ENCODE measurements at places on chromosomes 4 and X.

GRCh38 chr4:139633661-139634060, 32.0 kb upstream of the MGST2 start:
- no peak for DNase-seq

DNA sequence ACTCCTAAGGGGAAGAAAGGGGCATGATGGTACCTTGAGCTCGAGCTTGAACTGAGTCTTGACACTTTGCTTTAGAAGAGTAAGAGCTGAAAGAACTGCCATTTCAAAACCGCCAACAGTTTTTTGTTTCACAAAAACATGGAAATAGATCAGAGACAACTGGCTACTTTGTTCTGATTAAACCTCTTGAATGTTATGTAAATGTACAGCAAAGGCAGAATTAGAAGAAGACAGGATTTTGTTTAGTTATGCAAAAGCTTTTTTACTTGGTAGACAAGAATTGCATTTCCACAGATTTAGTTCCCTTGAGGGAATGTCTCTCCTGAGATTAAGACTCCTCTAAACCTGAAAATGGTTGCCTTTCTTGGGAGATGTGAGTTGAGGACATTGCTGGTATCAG, 33.3 kb upstream of the STPG2 start:
- DNase-seq = no peak

DNA sequence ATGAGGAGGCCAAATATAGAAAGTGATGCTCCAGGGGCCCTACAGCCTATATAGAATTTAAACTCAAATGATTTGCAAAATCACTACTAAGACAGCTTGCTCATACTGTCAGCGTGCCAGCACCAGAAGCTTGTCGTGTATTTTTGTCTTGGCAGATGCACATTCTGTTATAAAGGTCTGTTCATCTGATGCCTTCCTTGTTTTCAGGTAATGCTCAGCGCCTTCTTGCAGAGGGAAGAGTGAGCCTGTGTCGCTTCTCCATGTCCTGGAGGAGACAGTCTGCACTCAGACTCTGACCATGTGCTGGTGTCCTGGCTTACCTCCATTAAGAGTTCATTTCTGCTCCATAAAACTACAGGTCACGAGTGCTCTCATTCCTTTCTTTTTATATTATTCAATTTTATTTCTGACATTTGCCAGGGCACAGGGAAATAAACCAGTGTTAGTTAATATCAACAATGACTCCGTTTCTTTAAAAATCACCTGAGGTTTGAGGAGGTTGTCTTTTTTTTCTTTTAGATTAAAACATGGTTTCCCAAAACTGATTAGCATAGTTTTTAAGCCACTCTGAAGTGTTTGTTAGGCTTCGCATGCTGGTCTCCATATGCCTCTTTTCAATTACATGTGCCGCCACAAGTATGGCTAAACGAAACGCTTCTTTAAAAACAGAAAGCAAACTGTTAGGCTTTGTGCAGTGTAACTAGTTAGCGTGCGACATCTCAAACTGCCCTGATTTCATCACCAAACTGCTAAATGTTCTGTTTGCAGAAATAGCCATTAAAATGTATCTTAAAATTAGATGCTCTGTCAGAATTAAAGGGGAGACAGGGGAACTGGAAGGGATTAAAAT, 215.2 kb upstream of the GK2 start:
- no peak for DNase-seq

DNA sequence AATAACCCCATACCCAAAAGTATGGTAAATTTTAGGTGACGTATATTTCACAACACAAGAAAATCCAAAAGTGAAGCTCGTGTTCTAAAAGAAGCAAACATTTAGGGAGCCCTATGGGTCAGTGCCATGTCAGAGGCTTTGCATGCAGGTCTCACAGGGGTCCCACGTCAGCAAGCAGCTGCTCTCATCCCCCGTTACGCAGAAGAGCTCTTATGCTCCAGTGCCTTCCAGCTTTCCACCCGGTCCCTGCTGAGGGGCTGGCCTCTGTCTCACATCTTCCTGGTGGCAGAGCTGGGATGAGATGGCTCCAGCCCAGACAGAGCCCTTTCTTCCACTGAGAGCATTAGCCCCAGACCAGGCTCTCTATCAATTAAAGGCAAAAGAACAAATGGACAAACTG, 82.0 kb downstream of the IRF2 start:
- DNase-seq = no peak

GRCh38 chrX:6885909-6886308, 261.6 kb upstream of the STS start:
- DNase-seq = no peak

GRCh38 chr4:89296399-89296798, 11.2 kb downstream of the GPRIN3 start:
- no peak for DNase-seq

- DNase-seq = no peak
These were observed 153.8 kb upstream of the AGA start for GRCh38 chr4:177596035-177596434.

Data from D721Med (cell line).